ENCODE measurements at places on chromosomes 12 and 14.

GRCh38 chr14:90397425-90398314, 841 bp downstream of the CALM1 start:
- DNase-seq = peak; percentile 40

DNA sequence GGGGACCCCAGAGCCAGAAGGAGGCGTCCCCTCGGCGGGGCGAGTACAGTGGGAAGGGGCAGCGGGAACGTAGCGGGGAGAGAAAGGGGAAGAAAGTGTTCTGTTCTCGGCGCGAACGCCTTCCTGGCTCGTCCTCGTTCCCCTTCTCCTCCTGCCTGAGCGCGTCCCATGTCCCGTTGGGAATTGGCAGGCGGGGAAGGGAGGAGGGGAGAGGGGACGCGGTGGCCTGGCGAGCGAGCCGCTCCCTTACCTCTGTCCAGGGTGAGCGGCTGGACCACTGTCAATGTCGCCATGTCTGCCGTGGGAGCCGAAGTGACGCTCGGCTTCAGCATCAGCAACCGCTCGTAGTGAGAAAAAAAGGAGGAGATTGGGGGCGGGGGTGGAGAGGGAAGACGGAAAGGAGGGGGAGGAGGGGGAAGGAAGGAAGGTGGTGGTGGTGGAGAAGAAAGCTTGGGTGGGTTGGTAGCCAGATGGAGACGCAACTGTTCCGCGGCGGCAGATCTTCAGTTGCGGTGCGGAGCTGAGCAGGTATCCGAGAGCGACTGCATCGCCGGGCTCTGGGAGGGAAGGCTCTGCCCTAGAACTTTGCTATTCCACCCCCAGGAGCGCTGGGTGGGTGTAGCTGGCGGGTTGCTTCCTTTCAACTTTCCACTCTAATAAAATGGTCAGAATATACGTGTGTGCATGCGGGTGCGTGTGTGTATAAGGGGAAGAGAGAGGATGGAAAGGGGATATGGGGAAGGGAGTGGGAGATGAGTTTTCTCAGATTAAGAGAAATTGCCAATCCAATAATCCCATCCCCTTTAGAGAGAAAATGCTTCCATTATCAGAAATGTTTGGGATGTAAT, at the start of gene LIN7A:
LIN7A (minus strand) TSS at position 544 of the 848 bp plus-strand sequence; CDS start at position 332, 212 bp downstream.
- peak; percentile 41 for DNase-seq

- DNase-seq = no peak
These were observed 17.7 kb downstream of the DNAL1 start for GRCh38 chr14:73662487-73662943.

GRCh38 chr14:74495356-74495755, 1.8 kb downstream of the ISCA2 start:
- DNase-seq = no peak

Measured in neural crest cell (in vitro differentiated cells).